ENCODE measurements at places on chromosomes 4 and X.

DNA sequence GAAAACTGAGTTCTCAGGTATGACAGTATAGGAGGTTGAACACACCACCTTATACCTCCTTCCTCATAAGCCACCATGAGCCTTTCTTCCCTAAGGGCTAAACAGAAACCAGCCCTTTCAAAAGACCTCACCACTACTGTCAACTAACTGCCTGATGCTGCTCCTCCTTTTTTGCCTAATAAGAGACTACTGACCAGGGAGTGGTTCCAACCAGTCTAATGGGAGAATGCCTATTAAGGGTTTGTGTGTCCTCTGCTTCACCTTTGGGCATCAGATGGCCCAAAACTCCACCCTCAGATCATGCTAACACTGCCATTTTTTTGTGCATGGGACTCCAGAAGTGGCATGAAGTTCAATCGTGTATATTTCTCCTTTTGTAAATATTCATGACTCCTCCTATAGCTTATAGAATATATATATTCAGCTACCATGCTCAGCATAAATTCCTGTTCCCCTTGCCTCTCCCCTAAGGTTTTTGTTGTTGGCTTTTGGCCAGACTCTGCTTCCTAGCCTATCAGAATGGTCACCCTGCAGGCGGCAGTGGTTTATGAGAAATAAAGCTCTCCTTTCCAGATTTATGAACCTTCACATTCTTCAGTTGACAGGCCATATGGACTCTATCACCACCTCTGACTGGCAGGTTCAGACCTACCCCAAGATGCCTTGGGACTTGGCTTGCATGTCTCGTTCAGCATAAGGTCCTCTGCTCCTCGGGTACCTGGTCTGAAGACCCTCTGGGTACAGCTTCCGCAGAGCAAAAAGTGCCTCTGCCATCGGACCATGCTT lies 28.2 kb downstream of the FGFBP1 start:
- no peak for DNase-seq

DNA sequence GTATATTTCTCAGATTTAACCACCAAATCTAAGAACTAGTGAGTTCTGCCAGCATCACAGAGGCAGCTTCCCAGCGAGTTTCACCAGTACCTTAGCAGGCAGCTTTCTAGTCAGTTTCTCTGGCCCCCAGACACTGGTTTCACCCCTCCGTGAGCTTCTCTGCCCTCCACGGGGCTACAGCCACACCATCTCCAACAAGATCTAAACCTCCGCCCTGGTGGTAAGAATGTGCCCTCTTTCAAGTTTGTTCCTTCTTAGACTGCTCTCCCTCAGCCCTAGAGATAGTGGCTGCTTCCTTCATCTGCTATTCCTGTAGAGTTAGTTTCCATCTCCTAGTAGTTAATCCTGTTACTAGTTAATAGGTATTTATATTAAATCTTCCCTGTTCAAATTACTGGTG lies 60.5 kb upstream of the TAB3 start:
- DNase-seq, result no peak

DNA sequence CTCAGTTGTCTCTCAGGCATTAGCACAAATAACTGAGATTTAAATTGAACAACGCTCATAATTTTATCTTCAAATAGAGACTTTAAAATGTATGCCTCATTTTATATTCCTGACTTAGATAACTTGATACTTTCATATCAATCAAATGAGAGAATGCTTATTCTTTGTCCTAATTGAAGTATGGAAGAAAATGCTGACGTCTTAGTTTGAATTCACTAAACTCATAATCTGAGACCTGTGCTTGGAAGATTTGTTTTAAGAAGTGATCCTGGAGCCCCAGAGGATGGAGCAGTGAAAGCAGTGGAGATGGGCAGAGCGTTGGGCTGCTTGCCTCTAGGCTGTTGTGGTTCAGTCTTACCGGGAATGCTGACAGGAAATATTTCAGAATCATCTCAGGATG lies 76.1 kb downstream of the ZNF518B start:
- no peak for DNase-seq

DNA sequence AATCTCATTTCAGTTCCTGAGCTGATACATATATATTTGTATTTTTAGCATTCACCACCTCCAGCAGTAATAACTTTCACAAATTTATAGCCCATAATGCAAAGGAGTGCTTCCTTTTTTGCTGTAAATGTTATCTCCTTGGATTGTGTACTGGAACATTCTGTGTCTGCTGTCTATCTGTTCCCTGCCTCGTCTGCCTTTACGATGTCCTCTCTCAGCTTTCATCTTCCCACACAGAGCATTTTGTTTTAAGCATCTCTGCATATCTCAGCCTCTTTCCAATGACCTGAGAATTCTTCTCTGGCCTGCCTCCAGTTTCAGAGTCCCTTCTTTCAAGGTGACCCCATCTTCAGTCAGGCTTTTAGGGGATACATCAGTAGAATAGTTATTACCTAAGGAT lies 43.1 kb downstream of the GYG2 start:
- no peak for DNase-seq

DNA sequence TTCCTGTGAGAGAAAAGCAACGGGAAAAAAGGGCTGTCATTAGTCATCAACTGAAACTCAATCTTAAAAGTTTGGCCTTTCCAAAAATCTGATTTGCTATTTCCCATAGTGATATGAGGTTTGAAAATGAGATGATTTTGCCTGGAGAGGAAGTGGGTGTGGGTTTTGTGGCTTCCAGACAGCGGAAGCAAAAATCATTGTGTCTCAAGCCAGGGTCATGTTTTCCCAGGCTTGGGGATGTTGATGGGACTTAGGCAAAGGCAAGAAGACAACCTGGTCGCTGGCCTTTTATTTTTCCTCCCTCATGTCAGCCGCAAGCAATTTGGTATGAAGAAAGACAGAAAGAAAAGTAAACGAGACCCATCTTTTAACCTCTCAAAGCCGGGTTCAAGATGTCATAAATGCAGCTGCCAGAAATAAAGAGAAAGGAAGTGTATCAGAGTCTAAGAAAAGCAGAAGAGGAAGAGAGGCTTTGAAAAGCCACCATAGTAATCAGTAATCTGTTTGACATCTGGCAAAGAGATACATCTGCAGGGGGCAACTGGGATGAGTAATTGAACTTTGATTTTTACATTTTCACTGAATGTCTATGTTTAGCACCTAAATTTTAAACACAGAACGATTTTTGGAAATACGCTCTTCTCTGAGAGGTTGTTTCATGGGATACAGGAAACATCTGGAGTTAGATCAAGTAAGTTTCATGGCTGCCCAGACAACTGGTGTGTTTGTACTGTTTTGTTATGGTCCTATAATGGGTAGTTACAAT lies 521.6 kb upstream of the SLIT2 start:
- DNase-seq, result no peak

- DNase-seq, result no peak
Measured at GRCh38 chr4:158002173-158002572, 170.7 kb downstream of the GASK1B start.

DNA sequence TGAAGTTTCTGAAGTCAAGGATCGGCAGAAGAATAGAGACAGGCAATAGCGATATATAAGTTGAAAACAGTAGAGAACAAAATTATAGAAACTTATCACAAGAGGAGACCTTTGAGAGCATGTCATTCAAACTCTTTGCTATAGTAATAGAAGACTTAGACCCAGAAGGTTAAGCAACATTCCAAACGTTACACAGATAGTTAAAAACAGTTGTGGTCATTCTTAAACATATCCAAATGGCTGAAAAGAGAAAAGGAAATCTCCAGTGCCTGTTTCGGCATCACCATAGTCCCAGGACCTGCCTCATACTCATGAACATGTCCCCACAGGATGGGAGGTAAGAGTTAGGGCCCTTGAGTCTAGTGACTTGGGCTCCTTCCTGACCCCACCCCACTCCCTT lies 258.1 kb upstream of the NOCT start:
- no peak for DNase-seq

- DNase-seq, result no peak
Measured at GRCh38 chr4:107600983-107601382, 119.1 kb downstream of the PAPSS1 start.

DNA sequence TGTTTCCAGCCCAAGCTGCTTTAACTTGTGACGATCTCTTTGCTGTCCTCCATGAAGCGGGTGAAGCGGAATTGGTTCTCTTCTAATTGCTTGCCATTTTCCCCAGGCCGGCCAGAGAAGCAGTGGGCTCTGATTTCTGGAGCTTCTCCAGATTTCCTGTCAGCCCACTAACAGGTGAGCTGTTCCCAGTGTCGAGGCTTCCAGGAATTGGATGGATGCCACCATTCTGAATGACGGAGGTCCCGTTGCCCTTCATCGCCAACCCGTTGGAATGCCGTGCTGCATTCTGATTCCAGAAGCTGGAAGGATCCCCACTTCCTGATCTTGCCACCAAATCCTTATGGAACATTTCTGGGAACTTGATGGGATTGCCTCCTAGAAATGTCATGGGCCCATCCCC lies 31.0 kb downstream of the PAGE1 start:
- DNase-seq, result no peak

GRCh38 chrX:72394518-72395170 lies 88.9 kb upstream of the CITED1 start:
- no peak for DNase-seq

- no peak for DNase-seq
Measured at GRCh38 chrX:46381630-46382029, 163.6 kb downstream of the ZNF674 start.

- DNase-seq, result no peak
Measured at GRCh38 chr4:16031546-16032395, 52.1 kb downstream of the PROM1 start.

DNA sequence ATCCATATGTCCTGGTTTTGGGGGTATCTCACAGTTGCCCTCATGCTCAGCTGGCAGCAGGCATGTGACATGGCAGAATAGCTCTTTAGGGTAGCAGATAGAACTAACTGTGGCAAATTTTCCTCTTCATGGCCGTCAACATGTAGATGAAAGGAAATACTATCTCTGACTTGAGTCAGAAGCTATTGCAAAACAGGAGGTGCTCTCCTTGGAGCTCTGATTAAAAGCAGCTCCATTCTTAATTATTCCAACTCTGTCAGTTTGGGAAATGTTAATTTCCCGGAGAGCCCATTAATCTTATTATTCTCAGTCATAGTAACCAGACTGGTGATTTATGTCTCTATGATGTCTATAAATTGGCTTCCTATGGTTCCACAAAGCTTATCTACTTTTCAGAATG lies 18.2 kb downstream of the IL13RA1 start:
- no peak for DNase-seq

- no peak for DNase-seq
Measured at GRCh38 chr4:36064117-36064516, 180.2 kb downstream of the ARAP2 start.

- DNase-seq, result no peak
Measured at GRCh38 chr4:6380746-6381410, 91.5 kb downstream of the PPP2R2C start.

DNA sequence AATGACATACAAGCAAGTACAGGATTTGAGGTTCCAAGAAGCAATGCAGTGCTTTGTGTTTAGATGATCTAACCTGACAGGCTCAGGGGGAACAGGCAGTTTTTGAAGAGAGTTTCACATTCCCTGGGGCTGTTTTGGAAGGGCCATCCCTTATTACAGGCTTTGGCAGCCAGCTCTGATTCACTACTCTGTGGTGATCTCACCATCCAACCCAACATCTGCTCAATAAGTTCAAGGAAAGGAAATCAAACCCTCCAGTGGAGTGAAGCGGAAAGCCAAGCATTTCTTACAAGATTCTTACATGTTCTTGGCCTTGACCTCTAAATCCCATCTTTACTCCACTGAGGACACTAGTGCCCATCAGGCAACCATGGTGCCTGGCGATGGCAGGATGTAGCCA lies 7.5 kb downstream of the IDS start:
- no peak for DNase-seq

GRCh38 chrX:6856471-6856870 lies 291.0 kb upstream of the STS start:
- DNase-seq, result no peak

- DNase-seq, result peak; percentile 16
Measured at GRCh38 chrX:17375637-17376430, 834 bp downstream of the NHS start.

DNA sequence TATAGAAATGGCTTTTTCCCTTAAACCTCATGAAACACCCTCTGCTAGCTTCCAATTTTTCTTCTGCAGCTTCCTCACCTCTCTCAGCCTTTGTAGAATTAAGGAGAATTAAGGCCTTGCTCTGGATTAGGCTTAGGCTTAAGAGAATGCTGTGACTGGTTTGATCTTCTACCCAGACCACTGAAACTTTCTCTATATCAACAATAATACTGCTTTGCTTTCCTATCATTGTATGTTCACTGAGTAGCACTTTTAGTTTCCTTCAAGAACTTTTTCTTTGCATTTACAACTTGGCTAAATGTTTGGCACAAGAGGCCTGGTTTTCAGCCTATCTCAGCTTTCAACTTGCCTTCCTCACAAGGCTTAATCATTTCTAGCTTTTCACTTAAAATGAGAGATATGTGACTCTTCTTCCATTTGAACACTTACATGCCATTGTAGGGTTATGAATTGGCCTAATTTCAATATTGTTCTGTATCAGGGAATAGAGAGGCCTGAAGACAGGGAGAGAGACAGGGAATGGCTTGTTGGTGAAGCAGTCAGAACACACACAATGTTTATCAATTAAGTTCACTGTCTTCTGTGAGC lies 28.2 kb downstream of the TMEM154 start:
- no peak for DNase-seq

DNA sequence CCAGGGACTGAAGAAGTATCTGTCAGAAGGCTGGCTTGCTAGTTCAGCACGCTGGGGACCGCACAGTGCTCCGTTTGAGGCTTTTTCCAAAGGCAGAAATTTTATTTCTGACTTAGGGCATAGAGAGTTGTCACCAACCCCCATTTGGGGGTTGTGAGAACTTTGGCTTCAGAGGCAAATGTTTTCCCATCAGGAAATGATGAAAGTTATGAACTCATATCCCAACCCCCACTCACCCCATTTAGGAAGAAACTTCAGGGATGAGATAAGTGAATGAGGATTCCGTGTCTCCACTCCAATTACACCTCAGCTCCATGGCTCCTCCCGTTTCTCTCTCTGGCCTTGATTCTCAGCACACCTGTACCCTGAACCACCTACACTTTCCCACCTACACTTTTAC lies 4.3 kb upstream of the WDR13 start:
- DNase-seq, result no peak

DNA sequence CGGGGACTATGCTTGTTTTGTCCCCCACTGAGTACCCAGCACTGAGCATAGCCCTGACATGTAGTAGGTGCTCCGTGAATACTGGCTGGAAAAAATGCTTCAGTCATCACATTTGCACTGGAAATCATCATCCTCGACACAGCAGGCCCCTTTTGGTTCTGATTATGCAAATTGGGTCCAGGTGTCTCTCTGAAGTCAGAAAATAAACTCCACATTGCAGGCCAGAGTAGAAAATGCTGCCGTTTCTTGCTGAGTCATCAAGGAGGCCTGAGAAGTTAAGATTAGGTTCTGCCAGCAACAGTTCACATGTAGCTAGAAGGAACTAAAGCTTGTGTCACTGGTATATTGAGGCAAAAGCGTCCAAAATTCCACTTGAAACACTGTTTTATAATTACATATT lies 15.0 kb upstream of the STK32B start:
- DNase-seq, result no peak

GRCh38 chrX:13271511-13271910 lies 48.3 kb downstream of the ATXN3L start:
- DNase-seq, result no peak

Measured in cerebellar cortex (tissue), 1 donor.